ENCODE measurements at places on chromosomes 13 and 19.

- peak; percentile 70 for DNase-seq
Measured at GRCh38 chr13:42720113-42720857, 61.1 kb upstream of the FAM216B start.

DNA sequence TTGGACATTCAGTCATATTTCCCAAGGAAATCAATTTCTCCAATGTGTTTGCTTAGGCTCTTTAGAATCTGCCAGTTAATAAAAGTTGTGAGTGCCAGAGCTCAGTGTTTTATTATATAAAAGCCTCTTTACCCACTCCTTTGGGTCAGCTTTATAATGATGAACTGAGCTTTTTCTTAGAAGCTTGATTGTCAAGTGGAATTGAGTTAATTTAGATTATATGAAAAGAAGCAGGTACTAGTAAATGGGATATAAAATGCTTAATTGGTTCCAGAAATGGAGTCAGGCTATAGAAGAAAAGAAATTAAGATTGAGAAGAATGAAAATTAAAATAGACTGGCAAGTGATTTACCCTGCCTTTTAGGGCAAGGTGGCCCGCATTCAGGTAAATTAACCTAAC lies 363.2 kb downstream of the SLITRK6 start:
- DNase-seq = no peak

GRCh38 chr19:14479975-14480699 lies 5.0 kb upstream of the PTGER1 start:
- peak; percentile 74 for DNase-seq

- DNase-seq = no peak
Measured at GRCh38 chr13:33615436-33615835, 202.5 kb upstream of the RFC3 start.

DNA sequence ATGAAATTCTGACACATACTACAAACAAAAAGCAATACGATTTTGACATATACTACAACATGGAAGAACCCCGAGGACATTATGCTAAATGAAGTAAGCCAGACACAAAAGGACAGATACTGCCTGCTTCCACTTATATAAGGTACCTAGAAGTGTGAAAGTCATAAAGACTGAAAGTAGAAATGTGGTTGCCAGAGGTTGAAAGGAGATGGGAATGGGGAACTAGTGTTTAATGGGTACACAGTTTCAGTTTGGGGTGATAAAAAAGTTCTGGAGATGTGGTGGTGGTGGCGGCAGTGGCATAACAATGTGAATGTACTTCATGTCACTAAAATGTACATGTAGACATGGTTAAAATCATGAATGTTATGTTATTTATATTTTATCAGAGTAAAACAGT lies 12.1 kb upstream of the NDFIP2 start:
- no peak for DNase-seq

GRCh38 chr19:4654437-4655361 lies 15.4 kb downstream of the TNFAIP8L1 start:
- DNase-seq = no peak

DNA sequence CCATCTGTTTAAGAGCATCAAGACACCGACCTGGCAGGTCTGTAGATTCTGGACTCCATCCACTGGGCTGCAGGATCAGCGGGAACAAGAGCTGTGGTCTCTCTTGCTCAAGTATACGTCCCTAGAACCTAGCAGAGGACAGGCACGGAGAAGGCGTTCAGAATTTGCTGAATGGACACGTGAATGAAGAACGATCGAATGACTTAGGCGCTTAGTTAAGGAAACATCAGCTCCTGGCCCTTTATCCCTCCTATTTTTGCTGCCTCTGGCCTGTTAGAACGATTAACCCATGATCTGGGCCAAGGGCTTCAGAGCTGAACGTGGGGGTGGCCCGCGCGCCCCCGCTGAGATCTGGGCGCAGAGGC lies 953 bp downstream of the DZIP1 start:
- DNase-seq = no peak

DNA sequence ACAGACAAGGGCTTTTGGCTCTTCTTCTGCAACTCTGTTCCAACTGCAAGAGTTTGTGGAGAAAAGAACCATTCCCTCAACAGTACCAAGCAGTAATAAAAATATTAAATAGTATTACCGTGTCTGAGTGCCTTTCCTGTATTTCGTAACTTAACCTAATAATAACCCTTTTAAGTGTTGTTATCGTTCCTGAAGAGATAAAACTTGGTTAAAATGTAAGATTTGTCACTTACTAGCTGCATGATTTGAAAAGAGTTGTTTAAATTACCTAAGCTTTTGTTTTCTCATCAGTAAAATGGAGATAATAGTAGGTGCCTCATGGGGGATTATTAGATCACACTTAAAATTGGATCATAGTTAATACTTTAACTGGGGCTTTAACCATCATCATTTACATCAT lies 447.2 kb downstream of the GPC5 start:
- no peak for DNase-seq

DNA sequence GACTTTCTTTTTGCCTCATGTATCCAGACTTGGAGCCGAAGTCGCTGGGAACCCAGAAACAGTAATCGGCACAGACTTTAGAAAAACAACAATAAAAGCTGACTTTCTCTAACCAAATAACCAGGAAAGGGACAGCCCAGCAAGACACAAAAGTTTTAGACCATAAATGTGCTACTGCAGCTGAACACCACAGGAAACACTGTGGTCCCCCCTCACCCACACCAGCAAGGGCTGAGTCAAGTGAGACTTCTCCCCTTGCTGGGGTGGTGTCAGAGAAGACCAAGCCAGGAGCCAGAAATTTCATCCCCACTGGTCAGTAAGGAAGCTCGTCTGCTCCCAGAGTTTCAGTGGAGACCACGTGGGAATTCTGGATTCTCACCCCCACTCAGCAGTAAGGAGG lies 70.6 kb downstream of the ESD start:
- no peak for DNase-seq

DNA sequence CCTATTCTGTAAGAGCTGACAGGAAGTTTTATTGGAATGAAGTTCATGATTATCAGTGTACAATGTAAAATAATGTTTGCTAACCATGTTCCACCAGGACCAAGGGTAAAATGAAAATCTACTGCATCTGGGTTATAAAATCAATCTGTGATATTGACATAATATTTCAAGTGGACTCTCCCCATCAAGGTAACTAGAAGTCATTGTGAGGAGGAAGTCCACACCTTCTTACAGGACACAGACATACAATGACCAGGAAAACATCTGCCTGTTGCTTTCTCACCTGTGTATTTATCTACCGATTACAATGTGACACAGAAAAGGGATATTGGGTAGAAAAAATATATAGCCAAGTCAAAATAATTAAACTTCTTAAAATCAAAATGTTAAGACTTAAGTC lies 140.7 kb upstream of the RFC3 start:
- no peak for DNase-seq

- DNase-seq = peak; percentile 38
Measured at GRCh38 chr19:22144394-22144793, 52.4 kb downstream of the ZNF676 start.

DNA sequence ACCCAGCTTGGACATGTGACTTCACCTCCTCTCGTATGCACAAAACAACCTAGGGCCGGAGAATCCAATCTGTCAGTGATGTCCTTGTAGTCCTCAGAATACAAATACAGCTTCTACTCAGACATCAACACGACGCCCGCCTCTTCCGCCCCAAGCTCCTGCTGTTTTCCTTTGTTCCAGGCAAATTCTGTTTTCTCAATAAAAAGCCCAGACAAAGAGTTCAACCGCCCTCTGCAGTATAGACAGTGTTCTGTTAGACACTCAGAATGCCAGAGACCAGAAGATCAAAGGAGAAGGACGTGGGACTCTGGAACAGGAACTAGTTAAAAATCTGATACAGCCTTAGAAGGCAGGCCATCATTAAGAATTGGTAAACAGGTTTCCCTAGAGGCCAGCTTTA lies 42.0 kb upstream of the GGACT start:
- no peak for DNase-seq

DNA sequence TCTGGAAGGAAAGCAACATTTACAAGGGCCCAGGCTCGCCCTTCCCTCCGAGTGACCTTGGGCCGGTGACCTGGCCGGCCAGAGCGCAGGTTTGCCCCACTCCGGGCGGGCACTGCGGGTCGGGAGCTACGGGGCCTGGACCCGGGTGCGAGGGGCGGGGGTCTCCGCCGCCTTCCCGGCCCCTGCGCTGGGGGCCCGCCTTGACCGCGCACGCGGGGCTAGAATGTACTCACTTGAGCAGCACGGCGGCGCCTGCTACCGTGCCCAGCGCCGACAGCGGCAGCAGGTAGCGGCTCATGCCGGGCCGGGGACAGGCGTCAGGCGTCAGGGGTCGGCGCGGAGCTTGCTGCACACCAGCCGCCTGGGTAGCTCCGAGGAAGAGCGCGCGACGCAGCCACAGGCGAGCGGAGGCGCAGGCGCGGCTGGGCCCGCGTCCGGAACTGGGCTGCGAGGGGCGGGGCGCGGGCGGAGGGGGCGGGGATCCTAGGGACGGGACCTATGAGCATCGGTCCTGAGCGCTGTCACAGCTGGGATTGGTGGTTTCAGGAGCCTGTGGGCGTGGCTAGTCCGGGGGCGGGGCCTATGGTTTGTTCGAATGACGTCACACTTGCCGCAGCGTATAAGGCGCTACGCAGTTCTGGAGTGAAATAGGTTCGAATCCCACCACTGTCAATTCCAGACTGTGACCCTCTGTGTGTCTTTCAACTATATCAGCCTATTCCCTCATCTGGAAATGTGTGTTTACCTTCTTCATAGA lies at the start of gene RDH13:
TSS of gene RDH13 (minus strand) at position 414 of the 757 bp plus-strand sequence. CDS start at position 298, 116 bp downstream.
- peak; percentile 99 for DNase-seq

- DNase-seq = peak; percentile 19
Measured at GRCh38 chr13:51747438-51748434, 56.2 kb downstream of the DHRS12 start.

GRCh38 chr13:37869756-37870488 lies at the start of gene TRPC4:
TRPC4 (minus strand) TSS chr13:37869772; CDS start chr13:37783333, 86,439 bp downstream.
- peak; percentile 52 for DNase-seq

- peak; percentile 86 for DNase-seq
Measured at GRCh38 chr19:4069331-4069959, 2.7 kb upstream of the ZBTB7A start.

DNA sequence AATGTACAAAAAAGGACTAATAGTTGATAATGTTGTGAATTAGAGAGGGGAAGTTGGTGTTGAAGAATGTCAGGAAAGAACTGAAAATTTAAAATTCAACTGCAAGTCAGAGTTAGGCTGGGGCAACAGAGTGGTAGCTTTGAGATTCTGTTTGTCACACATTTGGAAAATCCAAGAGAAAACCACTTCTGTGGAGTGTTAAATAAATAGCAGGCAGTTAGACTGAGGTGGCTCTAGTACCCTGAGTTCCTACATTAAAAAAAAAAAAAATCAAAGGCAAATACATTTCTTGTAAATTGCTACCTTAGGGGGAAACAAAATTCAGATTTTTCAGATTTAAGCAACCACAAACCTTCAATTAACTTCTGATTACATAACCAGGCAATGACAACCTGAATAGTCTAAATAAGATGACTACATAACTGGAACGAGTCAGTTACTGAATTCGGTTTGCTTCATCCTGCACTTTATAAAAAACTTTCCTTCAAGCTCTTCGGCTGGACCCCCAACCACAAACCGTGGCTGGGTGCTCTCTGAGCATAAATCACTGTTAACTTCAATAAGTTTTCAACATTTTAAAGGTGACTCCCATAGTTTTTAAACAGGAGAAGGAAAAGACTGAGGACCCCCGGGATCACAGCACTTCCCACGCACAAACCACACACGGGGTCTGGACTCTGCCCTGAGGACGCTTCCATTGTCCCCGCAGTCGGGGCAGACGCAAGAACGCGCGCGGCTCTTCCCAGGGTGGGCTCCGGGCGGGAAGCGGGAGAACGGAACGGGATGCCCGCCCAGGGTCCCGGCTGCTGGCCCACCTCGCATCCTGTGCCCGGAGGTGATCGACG lies 725 bp downstream of the ZNF682 start:
- DNase-seq = peak; percentile 11

- DNase-seq = no peak
Measured at GRCh38 chr13:93851236-93851635, 624.6 kb downstream of the GPC6 start.

GRCh38 chr19:10756791-10757190 lies 38.9 kb downstream of the DNM2 start:
- no peak for DNase-seq

GRCh38 chr13:94419925-94420305 lies 59.6 kb downstream of the DCT start:
- no peak for DNase-seq

DNA sequence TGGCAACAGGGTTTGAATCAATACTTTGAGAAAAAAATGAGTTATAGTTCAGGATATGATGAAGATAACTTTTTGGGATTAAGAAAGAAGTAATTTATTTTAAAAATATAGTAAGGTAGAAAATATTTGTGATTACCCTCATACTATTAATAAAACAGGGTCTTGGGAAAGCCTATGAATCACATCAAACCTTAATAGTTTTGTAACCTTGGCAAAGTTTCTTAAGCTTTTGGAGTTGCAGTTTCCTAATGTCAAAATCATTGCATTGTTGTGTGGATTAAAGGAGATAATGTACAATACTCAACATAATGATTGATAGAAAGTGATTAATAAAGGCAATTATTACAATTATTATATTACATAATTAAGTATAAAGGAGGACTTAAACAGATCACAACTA lies 149.0 kb downstream of the LMO7 start:
- DNase-seq = no peak

DNA sequence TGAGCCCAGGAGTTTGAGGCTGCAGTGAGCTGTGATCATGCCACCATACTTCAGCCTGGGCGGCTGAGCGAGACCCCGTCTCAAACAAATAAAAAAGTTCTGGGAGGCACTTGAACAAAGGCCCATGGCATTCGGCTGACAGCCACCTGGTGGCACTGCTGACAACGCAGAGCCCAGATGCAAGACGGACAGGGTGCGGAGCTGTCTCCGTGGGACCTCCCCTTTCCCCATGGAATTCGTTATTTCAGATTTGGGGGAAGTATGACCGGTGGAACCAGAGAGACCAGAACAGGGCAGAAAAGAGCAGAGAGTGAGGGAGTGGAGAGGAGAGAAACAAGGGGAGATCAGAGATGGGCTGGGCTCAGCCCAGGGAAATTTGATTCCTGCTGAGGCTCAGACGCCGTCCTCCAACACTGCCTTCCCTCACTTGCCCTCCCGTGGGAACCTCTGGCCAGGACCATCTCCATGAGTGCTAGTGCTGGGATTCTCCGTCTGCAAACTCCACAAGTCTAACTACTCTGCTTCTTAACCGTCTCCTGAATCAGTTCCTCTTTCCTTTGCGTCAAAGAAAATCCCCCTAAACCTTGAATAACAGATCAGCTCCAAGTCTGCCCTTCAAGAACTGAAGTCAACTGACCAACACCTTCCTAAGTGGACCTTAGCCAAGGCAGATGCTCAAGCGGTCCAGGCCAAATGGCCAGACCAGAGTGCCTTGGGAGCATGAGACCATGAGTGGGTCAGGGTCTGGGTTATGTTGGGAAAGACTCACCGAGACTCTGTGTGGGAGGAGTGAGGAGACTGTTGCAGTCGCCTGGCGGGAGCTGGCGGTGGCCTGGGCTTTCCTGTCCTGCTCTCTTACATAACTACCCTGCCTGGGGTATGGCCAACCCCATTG lies 11.9 kb upstream of the ATF5 start:
- DNase-seq = no peak

GRCh38 chr19:44076325-44076724 lies 4.4 kb downstream of the ZNF284 start:
- DNase-seq = no peak
